8988T (cell line): ENCODE measurements at places on chromosomes 6 and 20.
A peak's percentile ranks its signal among the peaks of the same experiment; 100 is the strongest.

GRCh38 chr6:44128020-44128917, 915 bp downstream of the TMEM63B start:
- peak; percentile 75 for DNase-seq

- DNase-seq = no peak
Observed at GRCh38 chr20:53148771-53149147, 176.6 kb downstream of the TSHZ2 start.

GRCh38 chr6:14095437-14095836, 22.1 kb upstream of the CD83 start:
- no peak for DNase-seq

- no peak for DNase-seq
Observed at GRCh38 chr6:150290429-150290828, 78.4 kb upstream of the IYD start.

GRCh38 chr20:61896058-61896961, 169.4 kb downstream of the TAF4 start:
- DNase-seq = peak; percentile 94

DNA sequence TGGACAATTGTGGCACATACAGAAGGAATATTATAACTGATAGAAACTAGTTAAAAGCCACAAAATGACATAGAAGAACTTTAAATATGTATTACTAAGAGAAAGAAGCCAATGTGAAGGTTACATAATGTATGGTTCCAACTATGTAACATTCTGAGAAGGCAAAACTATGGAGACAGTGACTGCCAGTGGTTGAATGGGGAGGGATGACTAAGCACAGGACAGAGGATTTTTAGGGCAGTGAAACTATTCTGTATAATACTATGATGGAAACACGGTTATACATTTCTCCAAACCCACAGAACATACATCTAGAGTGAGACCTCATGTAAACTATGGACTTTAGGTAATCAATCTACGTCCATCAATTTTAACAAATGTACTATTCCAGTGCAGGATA, 22.4 kb downstream of the SYNCRIP start:
- no peak for DNase-seq

GRCh38 chr6:110687326-110687725, 127.9 kb downstream of the CDK19 start:
- DNase-seq = no peak
